ENCODE measurements at places on chromosomes 2 and 18.

DNA sequence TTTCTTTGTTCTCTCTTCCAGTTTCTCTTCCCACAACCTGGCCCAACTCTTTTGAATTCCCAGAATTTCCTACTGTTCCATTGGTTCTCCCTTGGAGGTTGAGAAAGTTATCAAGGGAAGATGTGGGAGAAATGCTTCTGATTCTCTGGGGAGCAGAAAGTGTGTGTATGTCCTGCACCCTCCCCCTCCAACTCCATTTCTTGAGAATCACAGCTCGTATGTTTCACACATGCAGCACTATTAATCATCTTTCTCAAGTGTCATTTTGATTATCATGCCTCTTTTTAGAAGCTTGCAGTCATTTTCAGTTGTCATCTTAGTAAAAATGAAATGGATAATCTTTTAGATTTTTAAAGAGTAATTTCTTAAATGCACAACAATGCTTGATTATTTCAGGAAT is 296.8 kb upstream of the SLC39A10 start:
- DNase-seq, result no peak

GRCh38 chr18:36977121-36977520 is 148.2 kb downstream of the KIAA1328 start:
- DNase-seq, result no peak

GRCh38 chr18:55473560-55473959 is 114.4 kb downstream of the TCF4 start:
- no peak for DNase-seq

GRCh38 chr2:186199029-186199428 is 287.0 kb upstream of the ZC3H15 start:
- DNase-seq, result no peak

DNA sequence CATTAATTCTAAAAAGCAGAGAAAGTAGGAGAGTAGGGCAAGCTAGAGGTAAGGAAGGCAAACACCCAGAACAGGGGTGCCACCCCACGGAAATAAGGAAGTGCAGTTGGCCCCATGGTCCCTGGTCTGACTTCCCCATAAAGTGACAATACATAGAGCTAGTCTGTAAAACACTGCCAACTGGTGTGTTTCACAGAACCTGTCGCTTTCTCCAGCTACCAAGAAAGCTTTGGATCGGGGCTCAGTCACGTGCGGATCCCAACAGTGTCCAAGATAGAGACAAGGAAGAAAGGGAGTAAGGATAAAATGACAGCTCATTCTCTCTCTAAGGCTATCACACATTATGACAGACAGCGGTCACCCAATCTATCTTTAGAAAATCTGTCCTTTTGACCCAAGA is 36.4 kb downstream of the TBC1D8 start:
- no peak for DNase-seq

- DNase-seq, result no peak
Measured at GRCh38 chr2:168705534-168706470, 96.6 kb upstream of the NOSTRIN start.

DNA sequence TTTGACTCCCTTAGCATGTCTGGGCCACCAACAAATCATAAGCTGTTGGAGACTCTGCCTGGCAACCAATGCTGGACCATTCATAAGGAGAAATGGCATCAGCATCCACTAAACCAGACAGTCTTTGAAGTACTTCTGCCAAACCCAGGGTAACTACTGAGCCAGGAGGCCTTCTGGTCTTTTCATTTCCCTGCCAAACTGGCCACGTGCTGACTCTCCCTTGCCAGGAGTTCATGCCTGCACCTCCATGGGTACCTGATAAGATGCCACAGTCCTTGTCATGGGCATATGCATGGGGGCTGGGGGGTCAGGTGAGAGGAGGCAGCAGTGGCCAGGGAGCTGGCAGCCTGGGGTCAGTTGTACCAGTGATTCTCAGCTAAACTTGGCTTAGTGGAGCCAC is 34.2 kb upstream of the DAPL1 start:
- no peak for DNase-seq

- DNase-seq, result no peak
Measured at GRCh38 chr18:62404881-62405280, 79.8 kb downstream of the TNFRSF11A start.

Data from activated T-cell treated with anti-CD3 and anti-CD28 coated beads for 4 hours (primary cell).